ENCODE measurements at places on chromosomes 5 and 9.

DNA sequence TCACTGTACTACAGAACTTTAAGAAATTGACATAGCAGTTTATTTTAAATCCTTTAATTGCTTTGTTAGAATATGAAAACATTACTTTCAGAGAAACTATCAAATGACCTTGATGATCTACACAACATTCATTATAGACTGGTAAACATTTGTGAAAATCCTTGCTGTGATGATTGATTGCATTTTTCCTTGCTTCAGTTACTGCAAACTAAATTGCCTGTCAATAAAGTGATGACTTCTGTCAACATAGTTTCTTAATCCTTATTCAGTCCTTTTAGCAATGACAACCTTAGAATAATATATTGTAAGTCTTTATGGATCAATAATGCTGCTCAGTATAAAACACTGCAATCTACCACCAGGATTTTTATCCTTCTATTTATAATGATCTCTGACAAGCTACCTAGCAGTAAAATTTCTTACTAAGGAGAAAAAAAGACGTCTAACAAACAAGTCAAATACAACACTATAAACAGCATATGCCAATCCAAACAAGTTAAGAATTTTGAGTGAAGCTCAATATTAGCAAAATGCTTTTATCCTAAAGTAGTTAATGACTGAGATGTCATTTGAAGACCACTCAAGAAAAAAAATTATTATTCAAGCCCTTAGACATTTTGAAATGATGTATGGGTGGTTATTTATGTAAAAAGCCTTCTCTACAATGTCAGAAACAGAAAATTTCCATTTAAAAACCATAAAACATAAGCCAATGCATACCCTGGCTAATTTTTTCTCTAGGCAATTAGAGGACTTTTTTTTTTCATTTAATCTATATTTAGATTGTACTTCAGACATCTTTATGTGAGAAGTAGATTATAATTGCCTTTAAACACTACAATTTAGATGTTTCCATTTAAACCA, 105.5 kb downstream of the FBXL17 start:
- DNase-seq, result no peak

DNA sequence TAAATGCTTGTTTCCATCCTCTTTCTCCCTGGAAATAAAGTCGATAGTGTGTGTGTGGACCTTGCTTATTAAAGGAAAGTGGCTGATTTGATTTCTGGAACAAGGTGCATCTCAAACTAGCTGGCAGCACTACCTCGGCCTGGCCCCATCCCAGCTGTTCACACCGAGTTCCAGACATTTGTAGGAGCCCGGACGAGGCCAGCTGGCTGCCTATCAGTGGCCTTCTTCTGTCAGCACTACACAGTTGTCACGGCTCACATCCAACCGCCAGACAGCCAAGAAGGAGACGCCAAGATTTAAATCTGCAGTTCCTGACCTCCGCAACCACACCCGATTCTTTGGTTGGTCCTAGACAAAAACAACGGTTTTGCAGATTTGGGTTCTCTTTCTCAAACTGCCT, 63.6 kb downstream of the PALM2AKAP2 start:
- DNase-seq, result peak; percentile 20

GRCh38 chr9:134318481-134318891, 7.8 kb upstream of the RXRA start:
- no peak for DNase-seq

DNA sequence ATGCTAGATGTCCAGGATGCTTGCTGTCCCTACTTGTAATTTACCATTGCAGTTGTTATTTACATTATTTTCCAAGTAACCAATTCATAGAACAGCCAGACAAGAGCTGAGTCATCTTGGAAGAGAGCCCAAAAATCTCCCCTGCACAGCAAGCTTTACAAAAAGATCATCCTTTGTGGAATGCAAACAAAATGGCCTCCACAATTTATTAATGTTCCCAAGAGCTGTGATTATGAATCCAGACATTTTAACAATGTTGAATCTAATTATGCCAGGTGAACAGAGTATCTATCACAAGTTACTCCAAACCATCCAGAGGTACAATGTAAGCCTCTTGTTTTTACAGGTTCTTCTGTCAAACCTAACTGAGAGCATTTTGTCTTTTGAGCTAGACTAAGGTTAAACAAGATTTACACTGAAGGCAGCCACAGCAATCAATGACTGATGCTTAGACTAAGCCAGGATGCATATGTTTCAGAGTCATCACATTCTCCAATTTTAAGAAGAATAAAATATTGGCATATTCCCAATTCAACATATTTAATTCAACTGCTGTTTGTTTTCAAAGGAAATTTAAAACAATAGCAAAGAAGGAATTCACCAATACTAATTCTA, 95.3 kb upstream of the SLC12A2 start:
- peak; percentile 96 for DNase-seq

- DNase-seq, result no peak
Measured at GRCh38 chr9:129280623-129281271, 102.7 kb upstream of the IER5L start.

- no peak for DNase-seq
Measured at GRCh38 chr5:41559184-41559583, 48.8 kb upstream of the PLCXD3 start.

GRCh38 chr9:80292231-80292630, 720.5 kb downstream of the TLE4 start:
- no peak for DNase-seq

DNA sequence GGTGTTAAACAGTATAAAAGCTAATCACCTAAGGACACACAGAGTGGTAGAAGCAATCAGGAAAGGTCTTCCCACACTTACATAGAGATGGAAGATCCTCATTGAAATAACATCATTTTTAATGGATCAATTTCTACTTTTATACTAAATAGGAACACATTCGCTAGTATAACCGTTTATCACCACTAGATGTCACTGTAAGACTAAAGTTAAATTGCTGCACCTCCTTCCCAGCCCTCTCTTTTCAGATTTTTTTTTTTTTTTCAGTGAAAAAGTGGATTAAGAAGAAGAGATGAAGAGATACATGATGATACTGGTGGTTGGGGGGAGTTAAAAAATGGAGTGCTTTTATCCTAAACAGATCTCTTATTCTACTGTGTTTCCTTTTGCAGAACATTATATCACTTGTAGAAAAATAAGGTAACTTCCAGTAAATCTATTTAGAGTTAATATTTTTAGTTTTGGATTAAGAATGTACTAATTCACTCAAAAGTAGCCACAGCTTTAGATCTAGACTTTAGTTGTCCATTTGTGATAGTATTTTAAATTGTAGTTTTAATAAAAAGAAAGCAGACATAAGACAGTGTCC, 116.9 kb upstream of the ARRDC3 start:
- peak; percentile 47 for DNase-seq

- no peak for DNase-seq
Measured at GRCh38 chr9:122221183-122221811, 7.5 kb downstream of the LHX6 start.

GRCh38 chr5:35826056-35826455, 30.6 kb upstream of the IL7R start:
- DNase-seq, result no peak

DNA sequence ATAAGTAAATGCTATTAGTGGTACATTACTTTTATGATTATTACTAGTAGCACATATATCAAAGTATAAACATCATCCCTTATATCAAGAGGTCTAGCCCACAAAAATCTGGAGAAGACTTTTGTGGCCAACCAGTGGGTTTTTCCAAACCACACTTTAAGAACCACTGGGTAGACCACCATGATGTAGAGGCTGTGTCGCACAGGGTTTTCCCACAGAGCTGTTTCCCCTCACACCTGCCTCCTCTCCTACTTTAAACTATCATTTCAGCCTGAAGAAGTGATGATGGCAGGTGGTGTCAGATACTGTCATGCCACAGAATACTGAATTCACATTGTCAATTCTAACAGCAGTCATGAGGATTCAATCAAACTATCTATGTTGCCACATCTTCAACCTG, 109.2 kb downstream of the FBXW11 start:
- no peak for DNase-seq

- DNase-seq, result peak; percentile 7
Measured at GRCh38 chr5:163612358-163613149, 107.1 kb downstream of the MAT2B start.

DNA sequence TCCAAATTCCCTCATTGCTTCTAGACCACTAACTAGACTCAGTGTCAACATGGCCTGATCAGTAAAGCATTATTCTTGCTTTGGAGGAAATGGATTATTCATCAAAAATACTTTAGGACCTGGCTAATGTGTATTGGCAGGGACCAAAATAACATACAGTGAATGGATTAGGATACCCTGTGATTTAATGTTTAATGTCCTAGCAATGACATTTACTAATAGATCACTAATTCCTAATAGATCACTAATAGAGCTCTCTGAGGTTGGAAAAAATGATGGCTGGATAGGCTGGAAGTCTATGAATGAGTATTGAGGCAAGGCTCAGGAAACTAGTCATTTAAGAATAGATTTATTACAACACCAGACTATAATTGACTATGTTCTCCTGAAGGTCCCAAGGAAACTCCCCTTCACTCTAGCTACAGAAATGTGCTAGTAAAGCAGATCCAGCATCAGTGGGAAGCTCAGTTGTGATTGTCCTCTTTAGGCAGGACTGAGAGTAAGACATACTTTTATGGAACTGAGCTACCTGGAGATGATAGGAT, 46.1 kb upstream of the CHSY3 start:
- no peak for DNase-seq

DNA sequence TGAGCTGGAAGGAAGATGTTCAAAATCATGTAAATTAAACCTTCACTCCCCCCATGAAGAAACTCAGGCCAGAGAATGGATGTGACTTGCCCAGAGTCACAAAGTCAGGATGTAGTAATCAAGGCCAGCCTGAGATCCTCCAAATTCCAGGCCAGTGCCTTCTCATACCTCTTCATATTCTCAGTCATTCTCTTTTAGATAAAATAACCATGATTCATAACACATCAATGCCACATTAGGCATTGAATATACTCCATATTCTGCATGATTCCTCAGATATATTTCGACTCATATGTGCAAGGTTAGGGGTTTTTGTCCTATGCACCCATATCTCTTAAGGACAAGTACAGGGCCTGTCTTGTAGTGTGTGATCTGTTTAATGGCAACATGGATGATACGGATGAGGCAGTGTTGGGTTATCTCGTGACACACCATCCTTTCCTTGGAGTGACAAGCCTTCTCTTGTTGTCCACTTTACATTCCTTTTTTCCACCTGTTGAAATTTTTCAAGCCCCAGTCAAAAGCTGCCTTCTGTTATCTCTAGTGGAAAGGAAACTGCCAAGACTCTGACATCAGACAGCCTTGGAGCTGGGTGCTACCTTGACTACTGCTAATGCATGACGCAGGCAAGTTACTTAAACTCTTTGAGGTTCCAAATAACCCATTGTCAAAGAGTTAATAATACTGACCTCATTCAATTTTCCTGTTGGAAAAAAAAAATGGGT, 227.5 kb upstream of the NR4A3 start:
- no peak for DNase-seq

DNA sequence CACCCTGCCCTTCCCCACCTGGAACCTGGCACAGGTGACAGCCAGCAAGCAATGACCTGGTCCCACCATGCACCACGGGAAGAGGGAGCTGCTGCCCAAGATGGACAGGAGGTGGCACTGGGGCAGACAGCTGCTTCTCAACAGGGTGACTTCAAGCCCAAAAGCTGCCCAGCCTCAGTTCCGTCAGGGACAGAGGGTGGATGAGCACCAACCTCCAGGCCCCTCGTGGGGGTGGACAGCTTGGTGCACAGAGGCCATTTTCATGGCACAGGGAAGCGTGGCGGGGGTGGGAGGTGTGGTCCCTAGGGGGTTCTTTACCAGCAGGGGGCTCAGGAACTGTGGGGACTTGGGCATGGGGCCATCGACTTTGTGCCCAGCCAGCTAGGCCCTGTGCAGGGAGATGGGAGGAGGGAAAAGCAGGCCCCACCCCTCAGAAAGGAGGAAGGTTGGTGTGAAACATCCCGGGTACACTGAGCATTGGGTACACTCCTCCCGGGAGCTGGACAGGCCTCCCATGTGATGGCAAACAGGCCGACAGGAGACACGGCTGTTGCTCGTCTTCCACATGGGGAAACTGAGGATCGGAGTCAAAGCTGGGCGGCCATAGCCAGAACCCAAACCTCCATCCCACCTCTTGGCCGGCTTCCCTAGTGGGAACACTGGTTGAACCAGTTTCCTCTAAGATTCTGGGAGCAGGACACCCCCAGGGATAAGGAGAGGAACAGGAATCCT, 1.9 kb downstream of the CEL start:
- DNase-seq, result no peak

GRCh38 chr5:139212486-139212885, 14.3 kb upstream of the SIL1 start:
- DNase-seq, result no peak

GRCh38 chr5:73354406-73354805, 94.2 kb downstream of the FOXD1 start:
- peak; percentile 53 for DNase-seq

- DNase-seq, result no peak
Measured at GRCh38 chr9:312596-313320, 98.1 kb downstream of the DOCK8 start.

DNA sequence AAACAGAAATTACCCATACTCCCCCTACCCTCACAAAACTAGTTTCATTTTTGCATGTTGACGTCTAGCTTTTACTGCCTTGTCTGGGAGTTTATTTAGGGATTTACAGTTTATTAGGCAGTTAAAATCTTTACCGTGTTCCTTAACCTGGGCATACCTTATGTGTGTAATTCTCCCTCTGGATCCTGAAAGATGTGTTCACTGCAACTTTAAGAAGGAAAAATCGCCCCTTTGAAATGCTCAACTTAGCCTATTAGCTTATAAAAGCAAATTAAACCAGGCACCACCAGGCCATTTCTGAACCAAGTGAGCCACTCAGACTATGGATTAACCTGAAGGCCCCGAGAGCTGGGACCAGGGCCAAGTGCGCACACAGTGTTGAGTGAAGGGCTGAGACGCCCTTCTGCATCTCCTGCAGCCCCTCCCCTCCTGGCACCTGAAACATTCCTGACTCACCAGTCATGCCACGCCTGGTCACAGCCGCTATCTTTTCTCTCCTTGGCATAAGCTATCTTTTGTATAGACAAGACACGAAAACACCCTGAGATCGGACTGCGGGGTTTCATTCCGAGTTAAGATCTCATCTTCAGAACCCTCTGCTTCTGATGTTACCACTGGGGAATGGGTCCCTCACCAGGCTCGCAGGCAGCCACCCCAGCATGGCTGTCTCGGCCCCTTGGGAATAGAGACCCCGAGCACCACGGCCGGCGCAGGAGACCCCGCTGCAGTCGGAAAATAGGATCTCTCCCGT, 111.9 kb downstream of the ROR2 start:
- peak; percentile 48 for DNase-seq

GRCh38 chr5:79853676-79854418, 137.2 kb downstream of the MTX3 start:
- DNase-seq, result no peak

DNA sequence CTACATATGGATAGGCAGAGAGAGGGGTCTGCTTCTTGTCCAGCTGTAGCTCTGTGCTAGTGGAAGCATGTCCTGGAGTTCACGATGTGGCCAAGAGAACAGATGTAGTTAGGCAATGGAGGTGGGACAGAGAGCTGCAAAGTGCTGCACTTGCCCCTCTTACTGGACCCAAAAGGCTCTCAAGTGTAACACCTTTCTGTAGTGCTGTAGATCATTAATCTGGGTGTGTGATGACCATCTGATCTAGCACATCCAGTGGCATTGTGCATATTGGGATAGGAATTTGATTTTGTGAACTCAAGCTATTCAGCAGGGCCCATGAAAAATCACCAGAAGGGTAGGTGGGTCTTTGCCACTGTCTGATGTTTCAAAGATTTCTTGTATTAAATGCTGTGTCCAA, 151.4 kb downstream of the KDM4C start:
- DNase-seq, result no peak

Measured in fibroblast of skin of abdomen (primary cell).